ENCODE measurements at places on chromosomes 5 and 9.

GRCh38 chr5:73818357-73818756 lies 192.4 kb downstream of the ARHGEF28 start:
- peak; percentile 92 for DNase-seq

- DNase-seq: no peak
Measured at GRCh38 chr9:78606001-78606379, 309.1 kb downstream of the PSAT1 start.

GRCh38 chr5:131423056-131423455 lies 159.2 kb downstream of the CDC42SE2 start:
- DNase-seq: no peak

DNA sequence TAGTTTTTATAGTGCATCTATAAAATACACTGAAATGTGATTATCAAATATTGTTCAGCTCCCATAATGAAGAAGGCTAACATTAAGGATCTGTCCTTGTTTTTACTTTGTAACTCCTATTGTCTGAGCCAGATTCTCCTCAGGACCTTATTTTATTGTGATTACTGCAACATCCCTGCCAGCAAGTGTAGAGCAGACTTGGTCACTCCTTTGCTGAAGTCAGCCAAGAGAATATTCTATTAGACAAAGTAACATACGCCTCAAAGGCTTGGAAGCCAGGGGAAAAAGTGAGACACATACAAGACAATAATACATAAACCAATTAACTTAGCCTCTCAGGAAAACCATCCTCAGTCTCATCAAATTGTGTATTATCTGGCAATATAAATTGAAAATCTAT lies 269.6 kb downstream of the ARL15 start:
- no peak for DNase-seq

GRCh38 chr5:10303699-10304170 lies 4.0 kb downstream of the CMBL start:
- DNase-seq: no peak

DNA sequence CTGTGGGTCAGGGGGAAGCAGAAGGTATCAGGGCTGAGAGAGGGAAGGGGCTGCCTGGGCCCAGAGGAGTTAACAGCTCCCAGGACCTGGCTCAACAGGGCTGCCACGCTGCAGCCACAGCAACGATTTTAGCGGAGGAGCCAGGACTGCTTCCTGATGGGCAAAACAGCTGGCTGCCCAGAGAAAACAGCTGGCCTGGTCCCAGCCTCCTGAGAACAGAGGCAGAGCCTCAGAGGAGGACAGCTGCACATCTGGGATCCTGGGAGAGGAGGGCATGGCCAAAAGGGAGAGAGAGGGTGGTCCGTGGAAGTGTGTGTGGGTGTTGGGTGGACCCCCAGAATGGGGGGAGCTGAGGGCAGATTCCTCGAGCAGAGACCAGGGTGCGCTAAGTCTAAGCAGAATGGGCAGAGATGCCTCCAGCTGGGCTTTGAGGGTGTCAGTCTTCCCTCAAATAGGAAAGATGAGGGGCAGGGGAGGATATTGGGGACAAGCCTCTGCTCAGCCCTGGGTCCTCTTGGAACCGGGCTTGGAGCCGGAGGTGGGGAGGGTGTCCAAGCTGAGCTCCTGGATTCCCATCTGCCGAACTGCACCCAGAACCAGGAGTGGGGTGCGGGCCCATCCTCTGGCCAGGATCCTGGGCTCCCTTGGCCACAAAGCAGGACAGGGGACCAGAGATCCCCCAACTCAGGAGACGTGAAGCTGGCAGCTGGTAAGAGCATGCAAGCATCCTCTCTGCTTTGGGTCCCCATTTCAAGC lies 9.1 kb upstream of the CERCAM start:
- DNase-seq: no peak

- DNase-seq: no peak
Measured at GRCh38 chr5:51396797-51397196, 13.5 kb downstream of the ISL1 start.

DNA sequence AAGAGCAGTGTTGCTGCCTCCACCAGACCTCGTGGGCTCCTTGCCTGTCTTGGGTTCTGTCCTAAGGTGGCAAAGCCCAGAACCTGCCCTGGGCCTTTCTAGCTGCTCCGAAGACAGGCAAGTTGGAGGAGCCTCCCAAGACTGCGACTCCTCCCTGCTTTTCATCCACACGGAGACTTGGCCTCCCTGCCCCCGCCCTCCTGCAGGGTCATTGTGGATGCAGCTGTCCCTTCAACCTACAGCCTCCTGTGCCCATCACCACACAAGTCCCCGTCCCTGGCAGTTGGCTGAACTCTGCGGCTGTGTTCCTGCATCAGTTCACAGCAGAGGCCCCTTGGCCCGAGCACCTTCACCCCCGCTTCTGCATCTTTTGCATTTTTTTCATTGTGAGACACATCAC lies 59.2 kb downstream of the WNK2 start:
- DNase-seq: no peak

DNA sequence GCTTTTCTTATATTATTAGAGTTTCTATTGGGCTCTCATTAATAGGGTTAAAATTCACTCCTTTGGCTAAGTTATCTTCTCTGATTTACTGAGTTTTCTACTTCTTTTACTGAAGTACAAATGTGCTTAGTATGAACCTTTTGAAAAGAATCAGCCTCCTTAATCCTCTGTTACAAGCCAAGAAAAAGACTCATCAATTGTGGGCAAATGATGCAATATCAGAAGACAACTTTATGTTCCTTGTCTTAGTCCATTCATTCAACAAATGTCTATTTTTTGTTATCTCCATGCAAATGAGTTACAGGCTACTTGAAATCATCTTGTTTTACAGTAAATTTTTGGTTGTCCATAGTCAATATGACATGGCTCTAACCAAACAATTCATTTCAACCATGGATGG lies 40.3 kb downstream of the SNCAIP start:
- DNase-seq: no peak

GRCh38 chr9:107316795-107317661 lies 33.9 kb downstream of the RAD23B start:
- no peak for DNase-seq

DNA sequence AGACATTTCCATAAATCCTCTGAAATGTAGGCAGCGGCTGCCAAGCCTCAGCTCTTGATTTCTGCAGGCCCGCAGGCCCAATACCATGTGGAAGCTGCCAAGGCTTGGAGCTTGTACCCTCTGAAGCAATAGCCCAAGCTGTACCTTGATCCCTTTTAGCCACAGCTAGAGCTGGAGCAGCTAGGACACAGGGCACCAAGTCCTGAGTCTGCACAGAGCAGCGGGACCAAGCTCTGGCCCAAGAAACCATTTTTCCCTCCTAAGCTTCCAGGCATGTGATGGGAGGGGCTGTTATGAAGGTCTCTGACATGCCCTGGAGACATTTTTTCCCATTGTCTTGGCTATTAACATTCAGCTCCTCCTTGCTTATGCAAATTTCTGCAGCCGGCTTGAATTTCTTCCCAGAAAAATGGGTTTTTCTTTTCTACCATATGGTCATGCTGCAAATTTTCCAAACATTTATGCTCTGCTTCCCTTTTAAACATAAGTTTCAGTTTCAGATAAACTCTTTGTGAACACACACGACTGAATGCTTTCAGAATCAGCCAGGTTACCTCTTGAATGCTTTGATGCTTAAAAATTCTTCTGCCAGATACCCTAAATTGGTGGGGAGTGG lies 14.4 kb upstream of the ZFR start:
- DNase-seq: no peak

DNA sequence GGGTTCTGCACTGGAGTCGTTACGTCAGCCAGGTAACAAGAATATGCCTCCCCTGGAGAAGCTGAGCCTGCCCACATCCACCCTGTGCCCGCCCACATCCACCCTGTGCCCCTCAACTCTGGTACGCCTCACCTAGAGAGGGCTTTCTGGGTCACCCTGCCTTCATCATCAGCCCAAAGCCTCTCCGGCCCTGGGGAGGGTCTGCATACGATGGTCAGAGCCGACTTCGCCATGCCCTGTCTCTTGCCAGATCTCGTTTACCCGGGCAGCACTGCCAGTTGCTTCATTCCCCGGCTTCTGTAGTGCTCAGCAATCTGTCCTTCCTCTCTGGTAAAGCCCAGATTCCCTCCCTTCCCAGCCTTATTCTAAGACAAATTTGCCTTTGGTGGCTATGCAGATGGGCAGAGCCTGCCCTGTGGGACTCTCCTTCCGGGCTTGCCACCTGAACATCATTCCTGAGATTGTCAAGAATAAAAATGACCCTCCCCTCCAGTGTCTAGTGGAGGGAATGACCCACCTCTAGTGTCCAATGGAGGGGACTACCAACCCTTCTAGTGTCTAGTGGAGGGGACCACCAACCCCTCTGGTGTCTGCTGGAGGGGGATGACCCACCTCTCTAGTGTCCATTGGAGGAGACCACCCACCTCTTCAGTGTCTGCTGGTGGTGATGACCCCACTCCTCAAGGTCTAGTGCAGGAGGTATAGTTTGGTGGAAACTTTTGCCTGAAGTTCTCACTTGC lies 3.4 kb downstream of the PLEKHG4B start:
- DNase-seq: no peak

DNA sequence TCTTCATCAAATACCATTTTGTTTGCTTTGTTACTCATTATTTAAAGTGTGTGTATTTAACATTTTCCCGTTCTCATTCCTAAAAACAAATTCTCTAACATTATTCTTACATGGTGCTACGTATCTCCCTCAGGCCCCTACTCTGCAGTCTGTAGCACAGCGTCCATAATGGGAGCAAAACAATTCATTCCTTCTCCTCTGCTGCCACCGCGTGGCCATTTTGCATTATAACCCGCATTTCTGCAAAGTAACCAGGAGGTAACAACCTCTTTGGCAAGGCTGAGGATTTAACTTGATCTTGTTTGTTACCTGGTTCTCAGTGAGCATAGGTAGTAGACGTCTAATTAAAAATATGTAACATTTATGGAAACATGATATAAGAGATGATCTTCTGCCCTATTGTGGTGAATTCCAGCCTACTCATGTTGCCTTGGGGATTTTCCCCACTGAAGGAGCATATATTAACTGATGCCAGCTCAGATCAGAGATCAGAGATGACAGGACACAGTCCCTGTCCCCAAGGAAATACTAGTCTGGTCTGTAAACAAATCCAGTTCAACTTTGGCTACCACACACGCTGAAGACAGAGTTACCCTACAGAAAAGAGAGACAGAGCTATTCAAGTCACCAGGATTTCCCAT lies 10.5 kb downstream of the OR1K1 start:
- no peak for DNase-seq

All from AG04449 (cell line).